ENCODE measurements at places on chromosomes 12 and 14.

DNA sequence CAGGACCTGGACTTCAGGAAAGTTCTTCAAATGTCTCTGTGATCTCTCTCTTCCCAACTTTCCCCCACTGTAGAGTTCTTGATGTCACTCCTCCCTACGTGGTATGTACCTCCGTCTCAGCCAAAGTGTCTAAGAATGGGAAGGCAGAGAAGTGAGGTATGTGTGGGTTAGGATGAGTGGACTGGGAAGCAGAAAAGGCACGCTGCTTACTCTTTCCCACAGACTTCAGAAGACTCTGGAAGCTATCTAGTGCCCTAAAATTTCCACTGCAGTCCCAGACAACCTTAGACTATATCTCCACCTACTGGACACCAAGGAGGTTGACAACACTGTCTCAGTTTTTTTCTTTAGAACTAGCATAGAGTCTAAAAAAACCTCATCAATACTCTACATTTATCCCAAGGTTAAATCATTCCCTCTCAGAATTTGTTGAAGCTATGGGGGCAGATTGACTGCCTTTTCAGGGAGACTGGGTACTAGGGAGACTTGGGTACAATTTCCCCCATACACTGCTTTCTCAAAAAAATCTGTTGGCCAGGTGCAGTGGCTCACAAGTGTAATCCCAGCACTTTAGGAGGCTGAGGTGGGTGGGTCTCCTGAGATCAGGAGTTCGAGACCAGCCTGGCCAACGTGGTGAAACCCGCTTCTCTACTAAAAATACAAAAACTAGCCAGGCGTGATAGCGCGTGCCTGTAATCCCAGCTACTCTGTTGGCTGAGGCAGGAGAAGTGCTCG lies 20.6 kb upstream of the ITGA5 start:
- DNase-seq: peak; percentile 81

GRCh38 chr12:86349196-86349595 lies 93.0 kb upstream of the MGAT4C start:
- DNase-seq: no peak

GRCh38 chr12:29320295-29321085 lies 60.5 kb downstream of the ERGIC2 start:
- DNase-seq: no peak

- no peak for DNase-seq
These were observed 69.8 kb upstream of the CLMN start for GRCh38 chr14:95389471-95390011.

- DNase-seq: no peak
These were observed 337.9 kb downstream of the DAD1 start for GRCh38 chr14:22251090-22251489.

DNA sequence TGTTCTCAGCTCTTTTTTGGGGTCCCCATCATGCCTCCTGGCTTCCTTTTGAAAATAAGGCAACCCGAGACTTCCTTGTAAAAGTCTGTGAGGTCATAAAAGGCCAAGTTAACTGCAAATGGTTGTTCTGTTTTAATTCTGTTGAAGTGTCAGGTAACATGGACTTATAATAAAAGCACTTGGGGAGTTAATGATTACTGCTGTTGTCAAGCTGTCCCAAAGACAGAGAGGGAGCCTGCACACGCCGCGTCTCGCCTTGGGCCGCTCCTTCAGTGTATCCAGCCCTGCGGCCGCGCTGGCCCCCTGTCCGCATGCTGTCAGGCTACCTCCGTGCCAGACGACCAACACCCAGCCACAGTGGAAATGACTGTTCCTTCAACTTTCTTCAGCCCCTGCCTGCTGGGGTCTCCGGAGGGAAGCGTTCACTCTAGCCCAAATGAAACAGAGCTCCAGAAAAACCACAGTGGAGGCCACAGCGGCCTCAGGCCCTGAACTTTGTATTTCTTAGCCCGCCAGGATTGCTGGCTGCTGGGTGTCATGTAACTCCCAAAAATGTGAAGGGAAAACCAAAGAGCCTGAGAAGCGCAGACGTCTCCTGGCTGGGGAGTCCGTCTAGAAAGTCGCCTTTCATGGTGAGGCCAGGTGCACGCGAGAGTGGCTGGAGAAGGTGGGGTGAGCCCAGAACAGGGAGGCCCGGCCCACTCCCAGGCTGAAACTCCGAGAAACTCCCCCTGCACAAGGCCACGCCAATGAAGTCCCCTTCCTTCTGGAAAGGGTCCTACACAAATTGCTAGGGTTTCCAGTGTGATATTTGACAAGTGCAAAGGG lies 189.1 kb downstream of the ZFP36L1 start:
- DNase-seq: peak; percentile 76

GRCh38 chr12:112252184-112252583 lies 126.8 kb downstream of the TRAFD1 start:
- DNase-seq: no peak

GRCh38 chr14:99729991-99730875 lies 46.1 kb downstream of the CYP46A1 start:
- peak; percentile 80 for DNase-seq

DNA sequence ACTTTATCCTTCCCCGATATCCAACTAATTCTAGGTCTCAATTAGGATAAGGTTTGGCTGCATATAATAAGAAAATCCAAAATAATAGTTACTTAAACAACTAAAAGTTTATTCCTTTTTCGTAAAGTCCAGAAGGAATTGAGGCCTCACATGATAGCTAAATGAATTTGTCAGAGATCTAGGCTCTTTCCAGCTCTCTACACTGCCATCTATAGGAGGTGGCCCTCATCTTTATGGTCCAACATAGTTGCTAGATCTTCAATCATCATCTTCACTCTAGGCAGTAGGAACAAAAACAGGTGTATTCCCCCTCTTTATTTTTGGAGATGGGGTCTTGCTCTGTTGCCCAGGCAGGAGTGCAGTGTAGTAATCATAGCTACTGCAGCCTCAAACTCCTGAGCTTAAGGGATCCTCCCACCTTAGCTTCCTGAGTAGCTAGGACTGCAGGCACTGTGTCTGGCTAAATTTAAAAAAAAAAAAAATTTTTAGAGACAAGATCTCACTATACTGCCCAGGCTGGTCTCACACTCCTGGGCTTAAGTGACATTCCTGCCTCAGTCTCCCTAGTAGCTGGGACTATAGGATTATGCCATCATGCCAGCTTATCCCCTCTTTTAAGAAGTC lies 46.5 kb upstream of the SAV1 start:
- DNase-seq: no peak

DNA sequence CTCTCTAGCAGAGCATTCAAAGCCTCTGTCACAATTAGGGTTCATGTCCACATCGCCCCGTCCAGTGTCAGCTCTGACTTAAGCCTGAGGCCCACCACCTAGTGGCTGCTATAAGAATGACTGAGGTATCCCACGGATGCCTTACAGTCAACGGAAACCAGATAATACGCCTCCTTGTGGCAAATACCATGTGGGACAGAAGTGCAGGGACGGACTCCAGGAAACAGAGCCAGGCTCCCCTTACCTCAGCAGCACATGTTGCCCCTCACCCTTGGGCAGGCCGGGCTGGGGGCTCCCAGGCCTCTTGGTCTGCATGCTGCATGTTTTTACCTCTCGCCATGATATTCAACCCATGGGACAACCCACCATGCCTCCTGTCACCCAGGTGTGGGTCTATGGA lies 86.3 kb downstream of the VWF start:
- peak; percentile 57 for DNase-seq

DNA sequence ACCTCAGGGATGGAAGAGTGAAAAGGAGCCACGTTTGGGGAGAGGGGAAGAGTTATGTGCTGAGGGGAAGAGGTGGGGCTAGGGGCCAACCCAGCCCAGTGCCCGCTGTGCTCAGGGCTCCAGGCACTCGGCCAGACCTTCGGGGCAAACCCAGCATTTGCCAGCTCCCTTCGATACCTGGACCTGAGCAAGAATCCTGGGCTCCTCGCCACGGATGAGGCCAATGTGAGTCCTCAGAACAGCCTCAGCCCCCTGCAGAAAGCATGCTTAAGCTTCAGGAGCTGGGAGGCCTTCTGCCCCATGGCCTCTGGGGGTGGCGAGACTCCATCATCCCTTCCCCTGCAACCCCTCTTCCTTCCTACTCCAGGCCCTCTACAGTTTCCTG lies 5.0 kb downstream of the CARMIL3 start:
- no peak for DNase-seq

DNA sequence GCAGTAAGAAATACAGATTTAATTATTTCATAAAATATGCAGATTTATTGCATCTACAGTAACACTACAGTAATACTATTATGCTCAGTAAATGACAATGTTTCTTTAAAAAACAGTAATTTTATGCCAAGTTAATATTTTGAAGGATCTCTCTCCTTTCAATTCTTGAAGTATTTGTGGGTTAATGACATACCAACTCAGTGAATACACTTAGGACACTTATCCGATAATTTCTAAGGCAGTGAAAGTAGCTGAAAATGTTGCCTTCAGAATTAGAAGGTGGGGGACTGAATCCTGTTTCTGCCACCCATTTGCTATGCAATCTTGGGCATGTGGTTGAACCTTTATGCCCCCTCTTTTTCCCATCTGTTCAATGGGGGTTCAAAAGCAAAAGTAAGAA lies 24.8 kb upstream of the IFNG-AS1 start:
- no peak for DNase-seq

- DNase-seq: no peak
These were observed 88.5 kb downstream of the EGLN3 start for GRCh38 chr14:33862261-33862802.

DNA sequence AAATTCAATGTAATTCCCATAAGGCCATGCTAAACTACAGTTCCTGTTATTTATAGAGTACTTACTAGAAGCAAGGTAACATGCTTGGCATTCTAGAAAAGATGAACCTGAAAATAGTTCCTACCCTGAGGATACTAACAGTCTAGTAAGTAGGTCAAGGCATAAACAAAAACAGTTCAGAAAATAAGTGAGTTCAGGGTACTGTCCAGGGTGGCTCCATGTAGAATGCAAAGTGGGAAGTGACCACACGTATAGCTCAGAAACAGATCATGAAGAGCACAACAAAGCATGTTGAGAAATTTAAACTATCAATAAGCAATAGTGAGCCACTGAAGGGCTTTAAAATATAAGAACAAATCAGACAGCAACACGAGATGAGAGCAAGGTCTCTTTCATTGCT lies 2.3 kb downstream of the TMED10 start:
- no peak for DNase-seq

- no peak for DNase-seq
These were observed 11.7 kb upstream of the NFKBIA start for GRCh38 chr14:35416108-35416750.

DNA sequence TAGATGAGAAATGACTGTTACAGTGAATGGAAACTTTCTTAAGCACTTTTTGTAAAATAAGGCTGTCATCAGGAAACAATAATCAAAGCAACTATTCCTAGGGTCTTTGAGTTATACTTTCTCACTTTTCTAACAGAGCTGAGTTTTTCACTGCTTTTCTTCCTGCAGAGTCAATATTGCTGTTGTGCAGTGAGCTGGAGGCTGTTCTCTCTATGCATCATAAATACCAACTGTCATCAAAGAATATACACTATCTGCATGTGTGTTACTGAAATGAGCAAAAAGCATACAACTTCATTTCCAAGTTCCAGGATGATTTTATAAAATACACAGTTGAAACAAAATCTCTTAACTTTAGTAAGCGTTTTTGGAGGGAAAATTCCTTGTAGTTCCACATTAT lies 110.4 kb upstream of the CPSF6 start:
- DNase-seq: no peak

GRCh38 chr12:75933101-75933500 lies 98.5 kb downstream of the PHLDA1 start:
- DNase-seq: no peak

GRCh38 chr12:127306604-127307215 lies 960.3 kb upstream of the TMEM132C start:
- DNase-seq: no peak

- peak; percentile 73 for DNase-seq
These were observed 91.3 kb downstream of the TSPAN9 start for GRCh38 chr12:3168223-3169221.

GRCh38 chr14:65170768-65171507 lies 68.6 kb upstream of the MAX start:
- peak; percentile 62 for DNase-seq

GRCh38 chr12:84701041-84701440 lies 211.6 kb downstream of the SLC6A15 start:
- DNase-seq: no peak

- DNase-seq: peak; percentile 65
These were observed 2.3 kb upstream of the ACVRL1 start for GRCh38 chr12:51904951-51905470.

- DNase-seq: no peak
These were observed 114.3 kb upstream of the PDZRN4 start for GRCh38 chr12:41073633-41074472.

- peak; percentile 15 for DNase-seq
These were observed 158.0 kb downstream of the SLC5A8 start for GRCh38 chr12:101051901-101052550.

GRCh38 chr14:75720842-75721498 lies 59.9 kb downstream of the TTLL5 start:
- peak; percentile 87 for DNase-seq

DNA sequence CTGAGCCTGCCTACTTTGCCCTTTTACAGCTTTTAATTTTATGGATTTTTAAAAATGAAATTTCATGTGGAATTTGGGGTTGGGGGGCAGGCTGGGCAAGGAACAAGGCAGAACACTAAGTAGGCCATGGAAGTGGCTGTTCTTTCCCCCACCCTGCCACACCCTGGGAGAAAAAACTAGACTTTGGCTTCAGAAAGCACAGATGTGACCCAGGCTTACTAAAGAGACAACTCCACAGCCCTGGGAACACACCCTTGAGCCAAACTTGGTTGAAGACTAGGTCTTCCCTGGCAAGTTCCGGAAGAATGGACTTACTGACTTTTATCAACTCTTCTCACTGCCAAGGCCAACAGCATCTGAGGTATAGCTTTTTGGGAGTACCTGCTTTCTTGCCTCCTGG lies 40.3 kb downstream of the BAZ2A start:
- DNase-seq: no peak

DNA sequence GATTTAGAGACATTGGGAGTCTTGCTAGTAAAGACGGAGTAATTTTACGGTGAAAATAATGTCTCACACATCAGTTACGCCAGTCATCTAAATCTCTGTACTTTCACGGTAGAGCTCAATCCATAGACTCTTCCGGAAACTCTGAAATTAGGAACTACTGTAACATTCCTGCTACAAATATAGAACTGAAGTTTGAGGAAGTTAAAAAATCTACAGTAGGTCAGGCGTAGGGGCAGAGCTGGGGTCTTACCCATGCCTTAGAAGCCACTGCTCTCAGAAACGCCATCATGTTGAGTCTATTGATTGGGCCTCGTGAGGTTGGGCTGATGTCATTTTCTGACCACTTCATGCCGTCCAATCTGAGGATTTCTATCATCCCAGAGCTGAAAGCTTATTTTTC lies 1029.8 kb upstream of the TMEM132C start:
- DNase-seq: no peak

- DNase-seq: no peak
These were observed 242.1 kb upstream of the NOS1 start for GRCh38 chr12:117603316-117604113.

- DNase-seq: no peak
These were observed 67.3 kb downstream of the ZNF664 start for GRCh38 chr12:124040291-124040690.

DNA sequence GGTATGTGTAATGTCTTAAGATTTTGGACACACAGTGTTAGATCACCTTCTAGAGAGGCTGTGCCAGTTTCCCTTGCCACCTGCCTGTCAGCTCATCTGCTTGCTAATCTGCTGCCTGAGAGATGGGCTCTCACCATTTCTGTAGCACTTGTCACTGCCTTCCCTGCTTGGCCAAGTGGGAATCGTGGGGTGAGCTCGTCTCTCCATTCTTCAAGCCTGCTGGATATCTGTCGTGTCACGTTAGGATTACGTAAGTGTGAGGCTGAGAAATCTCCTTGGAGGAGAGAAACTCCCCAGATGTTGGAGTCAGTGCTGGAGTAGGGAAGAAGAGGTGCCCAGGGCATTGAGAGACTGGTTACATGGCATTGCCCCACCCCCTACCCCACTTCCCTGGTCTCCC lies 8.6 kb upstream of the RPH3A start:
- DNase-seq: no peak
